ENCODE measurements at places on chromosomes 2 and 18.

GRCh38 chr2:116489944-116490343 lies 1324.5 kb upstream of the DDX18 start:
- DNase-seq, result no peak

GRCh38 chr2:120672526-120673204 lies 63.0 kb upstream of the GLI2 start:
- no peak for DNase-seq

GRCh38 chr2:224086226-224086914 lies 47.3 kb upstream of the SERPINE2 start:
- no peak for DNase-seq

DNA sequence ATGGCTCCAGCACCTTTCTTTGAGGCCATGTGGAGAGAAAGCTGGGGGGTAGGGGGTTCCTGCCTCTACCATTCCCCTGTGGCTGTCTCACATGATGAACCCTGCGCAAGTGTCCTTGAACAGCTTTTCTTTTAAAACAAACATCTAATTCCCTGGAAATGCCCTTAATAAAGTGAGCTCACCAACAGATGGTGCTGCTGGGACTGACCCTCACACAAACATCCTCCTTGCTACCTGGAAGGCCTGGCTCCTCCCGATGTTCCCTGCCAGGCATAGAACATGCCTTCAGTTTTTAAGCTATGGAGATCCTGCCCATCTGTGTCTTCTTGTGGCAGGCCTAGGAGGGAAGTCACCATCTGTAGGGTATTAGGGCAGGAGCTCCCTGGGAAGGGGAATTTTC lies 60.7 kb upstream of the GATA6 start:
- DNase-seq, result no peak

DNA sequence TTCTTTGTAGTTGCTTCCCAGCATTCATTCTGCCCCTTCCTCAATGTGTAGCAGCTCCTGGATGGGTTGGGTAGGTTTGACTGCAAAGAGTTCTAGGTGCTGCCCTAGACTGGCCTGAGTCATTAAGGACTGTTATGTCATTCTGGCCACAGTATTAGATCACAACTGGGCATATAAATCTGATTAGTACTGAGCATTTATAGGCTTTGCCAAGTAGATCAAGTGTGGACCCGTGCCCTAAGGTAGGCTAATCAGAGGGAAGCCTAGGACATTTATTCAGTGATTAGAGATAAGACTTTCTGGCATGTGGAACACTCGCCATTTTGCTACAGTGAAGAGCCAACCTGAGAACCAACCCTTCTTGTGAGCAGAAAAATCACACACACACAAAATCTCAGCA lies 2.7 kb downstream of the KATNAL2 start:
- DNase-seq, result no peak

DNA sequence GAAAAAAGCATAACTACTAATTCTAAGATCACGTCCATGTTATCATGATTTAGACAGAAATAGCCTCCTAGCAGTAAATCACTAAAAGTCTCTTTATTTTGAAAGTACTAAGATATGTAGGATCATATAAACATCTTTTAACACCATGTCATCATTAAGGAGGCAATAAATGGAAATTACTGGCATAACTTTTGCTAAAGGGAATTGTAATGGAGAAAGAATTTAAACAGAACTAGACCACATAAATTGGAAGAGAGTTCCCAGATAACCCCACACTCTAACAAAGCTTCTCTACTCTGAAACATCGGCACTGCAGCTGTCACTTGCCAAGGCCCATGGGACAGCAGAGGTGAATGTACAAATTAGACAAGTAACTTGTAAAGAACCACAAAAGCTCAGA lies 29.5 kb downstream of the STK39 start:
- no peak for DNase-seq

DNA sequence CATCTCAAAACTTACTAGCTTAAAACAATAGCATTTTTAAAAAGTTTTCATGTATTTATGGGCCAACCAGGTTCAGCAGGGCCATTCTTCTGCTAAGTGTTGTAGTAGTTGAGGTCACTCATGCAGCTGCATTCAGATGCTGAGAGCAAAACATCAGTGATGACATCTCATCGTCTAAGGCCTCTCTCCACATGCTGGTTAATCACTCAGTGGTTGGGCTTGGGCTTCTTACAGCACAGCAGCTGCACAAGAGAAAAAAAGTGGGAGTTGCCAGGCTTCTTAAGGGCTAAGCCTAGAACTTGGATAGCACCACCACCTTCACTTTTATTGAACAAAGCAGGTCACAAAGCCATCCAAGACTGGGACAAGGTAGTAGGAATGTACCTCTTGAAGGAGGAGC lies 190.3 kb downstream of the IRS1 start:
- DNase-seq, result no peak

All from CD4-positive, alpha-beta T cell treated with Interleukin-4 for 4 hours (primary cell).